RWPE1 (cell line): ENCODE measurements at places on chromosomes 13 and 19.

DNA sequence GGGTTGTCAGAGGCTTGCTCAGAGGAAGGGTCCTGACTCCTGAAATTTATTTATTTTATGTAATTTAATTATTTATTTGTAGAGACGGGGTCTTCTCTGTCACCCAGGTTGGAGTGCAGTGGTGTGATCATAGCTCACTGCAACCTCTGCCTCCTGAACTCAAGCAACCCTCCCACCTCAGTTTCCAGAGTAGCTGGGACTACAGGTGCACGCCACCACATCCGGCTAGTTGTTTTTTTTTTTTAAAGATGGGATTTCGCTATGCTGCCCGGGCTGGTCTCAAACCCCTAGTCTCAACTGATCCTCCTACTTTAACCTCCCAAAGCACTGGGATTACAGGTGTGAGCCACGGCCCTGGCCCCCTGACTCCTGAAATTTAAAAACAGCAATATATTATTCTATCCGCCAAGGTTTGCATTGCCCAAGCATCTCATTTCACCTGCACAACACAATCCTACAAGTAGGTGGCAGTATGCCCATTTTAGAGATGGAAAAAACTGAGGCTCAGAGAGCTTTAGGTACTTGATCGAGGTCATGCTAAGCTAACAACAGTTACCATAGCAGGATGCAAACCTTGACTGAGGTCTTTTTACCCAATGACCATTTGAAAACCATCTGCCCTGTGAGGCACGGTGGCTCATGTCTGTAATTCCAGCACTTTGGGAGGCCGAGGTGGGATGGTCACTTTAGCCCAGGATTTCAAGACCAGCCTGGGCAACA, 18.1 kb downstream of the ARHGEF18 start:
- DNase-seq = peak; percentile 45

GRCh38 chr19:54188215-54188871, 1.0 kb downstream of the MBOAT7 start:
- DNase-seq = no peak

DNA sequence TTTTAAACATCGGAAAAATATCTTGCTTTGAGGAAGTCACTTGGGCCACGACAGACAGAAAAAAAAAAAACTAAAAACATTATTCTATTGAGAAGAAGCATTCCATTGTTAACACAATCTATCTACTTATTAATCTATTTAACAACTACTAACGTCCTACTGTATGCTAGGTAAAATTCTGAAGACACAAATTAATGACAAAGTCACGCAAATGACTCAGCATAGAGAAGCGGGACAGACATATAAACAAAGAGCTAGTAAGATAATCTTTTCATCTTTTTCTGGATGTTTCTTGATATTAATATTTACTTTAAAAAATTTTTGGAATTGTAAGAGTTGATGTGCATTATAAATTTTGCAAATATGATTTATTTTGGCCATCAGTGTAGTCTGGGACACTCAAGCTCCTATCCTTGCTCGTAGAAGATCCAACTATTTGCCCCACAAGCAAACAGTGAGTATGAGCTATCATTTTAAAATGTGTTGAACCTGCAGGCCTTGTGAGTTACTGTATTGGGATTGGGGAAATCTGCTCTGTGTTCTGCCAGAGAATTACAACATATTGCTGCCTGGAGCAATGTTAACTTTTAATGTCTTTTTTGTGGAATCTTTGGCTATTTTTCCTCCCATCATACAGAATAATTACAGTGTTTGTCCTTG, 109.1 kb downstream of the PCDH9 start:
- no peak for DNase-seq

GRCh38 chr13:27622881-27623280, 1.2 kb downstream of the POLR1D start:
- no peak for DNase-seq

DNA sequence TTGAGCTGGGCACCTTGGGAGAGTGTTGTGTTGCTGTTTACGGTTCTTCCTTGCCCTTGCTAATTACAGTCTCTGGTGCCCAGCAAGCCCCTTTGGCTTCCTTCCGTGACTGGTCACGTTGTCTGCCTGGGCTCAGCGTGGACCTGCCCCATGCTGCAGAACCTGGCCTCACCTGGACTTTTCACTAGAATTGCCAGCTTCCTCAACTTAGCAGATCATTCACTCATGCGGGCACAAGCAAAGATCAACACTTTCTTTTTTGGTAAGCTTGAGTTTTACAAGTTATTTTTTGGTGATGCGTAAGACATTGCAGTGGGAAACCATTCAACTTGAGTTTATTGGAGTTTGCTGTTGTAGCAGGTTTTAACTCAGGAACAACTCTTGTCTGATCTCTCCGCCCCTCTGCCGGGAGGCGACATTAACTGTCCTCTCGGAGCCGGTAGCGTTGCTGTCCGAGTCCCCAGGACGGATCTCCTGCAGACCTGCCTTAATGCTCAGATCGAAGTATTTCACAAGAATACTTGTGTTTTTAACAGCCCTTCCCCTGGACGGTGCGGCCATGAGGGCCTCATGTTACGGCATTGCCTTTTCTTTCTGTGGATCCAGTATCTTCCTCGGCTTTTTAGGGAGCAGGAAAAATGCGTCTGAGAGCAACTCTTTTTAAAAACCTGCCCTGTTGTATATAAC, 15.7 kb upstream of the TEX29 start:
- DNase-seq = no peak

- no peak for DNase-seq
These were observed 188.2 kb upstream of the TSC22D1 start for GRCh38 chr13:44764302-44764692.
